ENCODE measurements at places on chromosomes 13 and 19.

DNA sequence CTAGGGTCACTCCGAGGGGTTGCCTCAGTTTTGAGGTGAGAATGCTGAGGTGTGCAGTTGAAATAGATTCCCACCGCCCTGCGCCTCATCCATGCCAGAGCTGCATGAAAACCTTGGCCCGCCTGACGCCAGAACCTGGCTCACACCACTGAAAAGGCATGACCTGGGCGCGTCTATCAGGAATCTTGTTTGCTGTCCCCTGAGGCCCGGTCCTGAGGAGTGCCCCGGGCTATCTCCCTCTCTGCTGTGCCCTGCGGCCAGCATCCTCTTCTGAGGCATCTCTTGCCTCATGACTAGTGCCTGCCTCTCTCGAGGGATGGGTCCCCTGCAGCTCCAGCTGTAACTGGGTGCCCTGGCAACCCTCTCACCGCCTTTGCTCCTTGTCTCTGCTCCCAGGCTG is 28.1 kb downstream of the SMARCA4 start:
- DNase-seq, result no peak

DNA sequence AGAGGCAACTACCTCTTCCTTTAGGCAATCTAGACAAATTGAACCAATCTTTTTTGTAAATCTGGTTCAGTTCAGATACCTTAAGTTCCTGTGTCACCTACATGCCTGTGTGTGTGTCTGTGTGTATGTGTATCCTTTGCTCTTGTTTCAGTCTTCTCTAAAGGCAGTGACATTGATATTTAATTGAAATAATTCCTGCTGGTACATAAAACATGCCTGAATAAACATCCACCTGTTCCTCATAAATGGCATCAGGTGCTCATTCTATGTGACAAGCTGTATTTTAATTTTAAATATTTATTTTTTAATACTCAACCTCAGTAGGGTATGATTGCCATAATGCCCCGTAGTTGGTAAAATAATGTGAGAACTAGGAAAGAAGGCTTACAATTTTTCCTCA is 1606.4 kb upstream of the PRR20A start:
- no peak for DNase-seq

- no peak for DNase-seq
These were observed 20.8 kb upstream of the AMER2 start for GRCh38 chr13:25192936-25193335.

DNA sequence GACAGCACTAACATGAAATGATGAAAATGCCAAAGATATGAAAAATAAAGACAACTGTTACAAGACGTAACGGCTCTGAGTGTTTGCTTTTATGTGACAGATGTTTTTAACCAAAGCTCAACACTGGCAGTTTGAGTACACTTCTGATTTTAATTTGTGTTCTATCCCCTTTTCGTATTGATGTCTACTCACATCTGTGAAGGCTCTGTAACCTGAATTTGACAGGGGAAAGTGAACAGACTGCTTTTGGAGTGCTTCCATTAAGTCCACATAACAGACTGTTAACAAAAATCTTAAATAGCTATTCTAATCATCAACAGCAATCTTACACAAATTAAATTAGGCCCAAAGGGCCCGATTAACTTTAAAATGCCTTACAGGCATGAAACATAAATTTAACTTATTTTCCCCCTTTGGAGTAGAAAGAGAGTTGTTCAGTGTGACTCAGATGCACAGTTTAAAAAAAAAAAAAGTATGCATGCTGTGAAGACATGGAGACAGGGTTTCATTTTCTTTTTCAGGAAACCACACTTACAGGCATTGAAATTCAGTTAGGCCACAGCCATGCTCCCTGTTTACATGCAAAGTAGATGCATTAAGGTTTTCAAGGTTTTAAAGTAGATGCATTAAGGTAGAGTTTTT is 16.3 kb upstream of the RNASEH2B start:
- no peak for DNase-seq

- DNase-seq, result no peak
These were observed 72.0 kb downstream of the SPATA13 start for GRCh38 chr13:24232474-24232873.

DNA sequence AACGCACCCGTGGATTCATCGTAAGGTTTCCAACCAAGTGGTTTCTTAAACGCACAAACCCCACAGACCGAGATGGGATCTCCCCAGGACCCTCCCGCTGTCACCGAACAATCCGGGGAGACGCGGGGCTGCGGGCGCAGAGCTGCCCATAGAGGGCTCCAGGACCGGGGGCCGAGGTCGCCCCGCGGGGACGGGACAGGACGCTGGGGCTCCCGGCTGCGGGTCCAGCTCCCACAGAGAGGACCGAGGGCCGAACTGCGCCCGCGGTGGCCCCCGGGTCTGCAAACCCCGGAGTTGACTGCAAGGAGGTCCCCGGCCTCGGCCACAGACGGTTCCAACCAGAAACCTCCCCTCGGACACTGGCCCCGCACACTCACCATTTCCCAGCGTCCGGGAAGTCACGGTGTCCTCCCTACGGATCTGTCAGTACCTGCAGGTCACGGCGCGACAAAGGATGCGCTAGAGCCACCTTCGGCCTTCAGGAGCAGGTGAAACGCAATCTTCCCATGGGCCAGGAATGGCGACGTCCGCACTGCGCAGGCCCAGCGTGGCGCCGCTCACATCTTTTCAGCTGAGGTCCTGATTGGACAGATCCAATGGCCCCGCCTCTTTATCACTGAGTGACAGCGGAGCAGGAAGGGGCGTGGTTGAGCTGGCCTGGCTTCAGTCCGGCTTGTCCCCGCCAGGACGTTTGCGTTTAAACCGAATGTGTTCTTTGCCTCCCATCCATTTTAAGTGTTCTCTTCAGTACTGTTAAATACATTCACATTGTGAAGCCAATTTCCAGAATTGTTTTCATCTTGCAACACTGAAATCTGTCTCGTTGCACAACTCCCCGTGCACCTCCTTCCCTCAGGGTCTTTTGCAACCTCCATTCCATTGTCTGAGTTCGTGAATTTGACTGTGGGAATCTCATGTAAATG is at the start of gene ZNF14:
TSS of gene ZNF14 (minus strand) at position 534 of the 923 bp plus-strand sequence. CDS start at position 380, 154 bp downstream.
- DNase-seq, result peak; percentile 90

GRCh38 chr19:49116544-49116943 is 2.4 kb downstream of the LIN7B start:
- no peak for DNase-seq

DNA sequence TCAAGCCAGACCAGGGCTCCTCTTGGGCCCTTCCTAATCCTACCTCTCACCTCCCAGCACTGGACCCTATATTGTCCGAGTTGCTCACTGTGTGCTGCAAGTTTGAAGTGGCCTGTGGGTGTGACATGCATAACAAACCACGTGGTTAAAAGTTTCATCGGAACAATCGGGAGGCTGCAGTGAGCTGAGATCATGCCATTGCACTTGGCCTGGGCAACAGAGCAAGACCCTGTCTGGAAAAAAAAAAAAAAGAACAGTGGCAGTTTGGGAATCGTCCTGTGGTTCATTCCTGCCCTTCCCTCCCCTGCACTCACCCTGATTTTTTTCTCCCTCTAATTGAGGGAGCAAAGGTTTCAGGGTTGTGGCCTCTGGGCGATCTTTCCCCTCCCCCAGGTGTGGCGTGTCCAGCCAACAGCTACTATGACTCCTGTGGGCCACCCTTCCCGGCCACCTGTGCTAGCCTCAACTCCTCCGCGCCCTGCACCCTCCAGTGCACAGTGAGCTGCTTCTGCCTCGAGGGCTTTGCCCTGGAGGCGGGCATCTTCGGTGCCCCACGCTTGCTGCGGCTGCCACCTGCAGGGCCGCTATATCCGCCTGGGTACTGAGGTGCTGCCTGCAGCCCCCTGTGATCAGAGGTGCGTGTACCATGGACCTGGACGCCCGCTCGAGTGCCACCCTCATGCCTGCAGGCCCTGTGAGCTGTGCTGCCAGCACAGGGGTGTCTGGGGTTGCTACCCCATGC is 16.3 kb upstream of the FXYD3 start:
- DNase-seq, result no peak

GRCh38 chr19:45901432-45901911 is 941 bp downstream of the MYPOP start:
- DNase-seq, result peak; percentile 44

DNA sequence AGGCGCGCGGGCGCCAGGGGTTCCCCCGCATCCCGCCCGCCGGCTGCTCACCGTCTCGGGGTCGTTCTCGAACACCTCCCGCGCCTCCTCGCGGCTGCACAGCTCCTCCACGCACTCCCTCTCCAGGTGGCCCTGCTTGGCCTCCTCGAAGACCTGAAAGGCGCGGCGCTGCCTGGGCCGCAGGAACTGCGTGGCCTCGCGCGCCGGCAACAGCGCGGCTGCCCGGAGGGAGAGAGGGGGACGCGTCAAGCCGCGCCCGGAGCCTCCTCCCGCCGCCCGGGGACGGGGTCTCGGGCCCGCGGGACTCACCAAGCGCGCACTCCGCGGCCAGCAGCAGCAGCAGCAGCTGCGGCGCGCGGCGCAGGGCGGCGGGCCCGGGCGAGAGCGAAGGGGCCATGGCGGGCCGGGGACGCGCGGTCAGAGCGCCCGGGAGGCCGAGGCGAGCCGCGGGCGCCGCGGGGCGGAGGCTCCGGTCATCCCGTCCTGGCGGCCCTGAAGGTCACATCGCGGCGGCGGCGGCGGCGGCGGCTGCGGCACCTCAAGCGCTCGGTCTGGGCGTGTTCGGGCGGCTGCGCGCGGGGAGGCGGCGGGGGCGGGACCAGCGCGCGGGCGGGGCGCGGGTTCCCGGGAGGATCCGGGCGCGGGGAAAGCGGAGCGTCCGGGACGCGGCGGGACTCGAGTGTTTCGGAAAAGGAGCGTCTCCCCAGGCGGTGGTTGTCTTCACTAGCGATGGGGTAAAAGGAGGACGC is at the start of gene GAS6:
TSS of gene GAS6 (minus strand) at position 553 of the 749 bp plus-strand sequence. CDS start at position 397, 156 bp downstream.
- no peak for DNase-seq

GRCh38 chr13:39499604-39500003 is 103.4 kb downstream of the LHFPL6 start:
- no peak for DNase-seq

- DNase-seq, result peak; percentile 95
These were observed at the start of gene PDCD2L for GRCh38 chr19:34404109-34404909. TSS of gene PDCD2L (plus strand) at chr19:34404399. CDS start at chr19:34404431, 32 bp downstream.

DNA sequence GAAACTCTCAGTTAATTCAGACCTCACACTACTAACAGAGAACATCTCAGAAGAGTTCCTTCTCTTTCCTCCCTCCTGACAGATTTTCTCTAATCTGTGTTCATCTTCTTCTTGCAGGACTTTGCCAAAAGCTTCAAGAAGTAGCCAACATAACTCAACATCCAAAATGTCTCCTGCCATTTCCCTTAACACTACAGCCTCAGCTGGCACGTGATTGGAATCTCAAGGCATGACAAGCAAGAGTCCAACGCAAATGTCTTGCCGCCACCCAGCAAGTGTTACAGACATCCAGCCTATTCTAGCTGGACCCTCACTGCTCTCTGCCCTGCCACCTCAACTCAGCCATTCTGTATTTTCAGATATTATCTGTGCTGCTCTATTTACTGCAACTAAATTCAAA is 135.1 kb downstream of the DNAJC15 start:
- DNase-seq, result no peak

DNA sequence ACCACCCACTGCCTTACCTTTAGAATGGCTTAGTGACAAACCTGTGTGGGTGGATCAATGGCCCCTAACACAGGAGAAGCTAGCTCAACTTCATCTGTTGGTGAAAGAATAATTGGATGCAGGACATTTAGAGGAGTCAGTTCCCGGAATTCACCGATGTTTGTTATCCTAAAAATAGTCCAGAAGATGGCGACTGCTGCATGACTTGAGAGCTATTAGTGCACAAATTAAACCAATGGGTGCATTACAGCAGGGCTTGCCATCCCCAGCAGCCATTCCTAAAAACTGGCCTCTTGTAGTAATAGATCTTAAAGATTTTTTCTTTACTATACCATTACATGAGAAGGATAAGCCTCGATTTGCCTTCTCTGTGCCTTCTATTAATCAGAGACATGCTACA is 46.8 kb upstream of the ZNF726 start:
- DNase-seq, result no peak

DNA sequence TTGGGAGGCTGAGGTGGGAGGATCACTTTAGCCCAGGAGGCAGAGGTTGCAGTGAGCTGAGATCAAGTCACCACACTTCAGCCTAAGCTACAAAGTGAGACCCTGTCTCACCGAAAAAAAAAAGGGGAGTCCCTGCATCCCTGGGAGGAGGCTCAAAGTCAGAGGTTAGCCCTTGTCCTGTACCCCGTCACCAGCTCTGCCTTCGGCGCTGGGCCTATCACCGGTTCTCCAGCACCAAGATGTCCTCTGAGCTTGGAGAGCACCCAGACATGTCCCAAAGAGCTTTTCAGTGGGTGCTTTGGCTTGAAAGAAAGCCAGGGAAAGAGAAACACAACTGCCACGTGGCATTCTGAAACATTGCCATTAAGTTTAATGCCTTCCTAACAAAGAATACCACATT is 356.9 kb upstream of the TSHZ3 start:
- no peak for DNase-seq

DNA sequence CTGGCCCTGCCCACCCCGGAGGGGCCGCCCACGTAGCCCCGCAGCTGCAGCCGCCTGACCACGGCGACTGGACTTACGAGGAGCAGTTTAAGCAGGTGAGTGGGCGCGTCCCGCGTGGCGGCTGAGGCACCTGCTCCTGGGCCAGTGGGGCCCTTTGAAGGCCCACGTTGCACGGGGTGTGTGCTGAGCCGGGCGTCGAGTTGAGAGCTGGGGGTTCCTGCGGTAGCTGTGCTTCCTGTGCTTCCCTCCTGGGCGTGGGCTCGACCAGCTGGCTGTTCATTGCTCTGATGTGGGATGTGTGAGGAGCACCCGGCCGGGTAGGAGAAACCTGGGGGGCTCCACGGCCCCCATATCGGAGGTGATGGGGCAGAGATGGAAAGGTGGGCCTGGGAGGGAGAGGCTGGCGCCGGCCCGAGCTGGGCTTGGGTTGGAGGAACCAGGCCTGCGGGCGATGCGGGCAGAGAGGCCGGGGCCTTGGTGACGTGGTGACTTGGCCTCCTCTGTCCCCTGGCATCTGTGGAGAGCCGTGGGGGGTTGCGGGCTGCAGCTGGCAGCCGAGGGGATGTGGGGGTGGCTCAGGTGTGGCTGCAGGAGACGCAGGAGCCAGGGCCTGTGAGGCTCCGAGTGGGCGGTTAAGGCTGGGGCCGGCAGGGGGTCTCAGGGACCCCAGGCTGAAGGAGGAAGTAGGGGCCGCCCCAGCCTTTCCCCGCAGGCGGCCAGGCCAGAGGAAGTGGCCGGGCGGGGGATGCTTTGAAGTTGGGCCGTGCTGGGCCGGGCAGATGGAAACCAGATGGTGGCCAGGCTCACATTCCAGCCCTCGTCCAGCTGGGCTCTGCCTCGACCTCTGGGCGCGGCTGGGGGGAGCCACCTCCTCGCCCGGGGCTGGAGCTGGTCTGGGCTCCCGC is 7.1 kb downstream of the ARID3A start:
- DNase-seq, result no peak

- DNase-seq, result peak; percentile 73
These were observed 7.6 kb downstream of the CAPN12 start for GRCh38 chr19:38736413-38737280.

All from stimulated activated CD4-positive, alpha-beta T cell treated with anti-CD3 and anti-CD28 coated beads, Interleukin-4, amount 100 ng/mL, for 1 hour (primary cell).